ENCODE measurements at places on chromosomes 6 and 20. TPM values are rescaled to one million over a fixed set of nuclear protein-coding genes. Genes with fewer than 3 reads are reported as not detected.

Gene RALGAPB
- 30.4 TPM for total RNA-seq

Gene RSPO4
- 0.49 TPM for total RNA-seq

Gene MOCS1
- total RNA-seq, result 15.0 TPM

Gene FAXC
- 2.2 TPM for total RNA-seq

Gene OR12D3
- total RNA-seq, result not detected

Gene DOK5
- total RNA-seq, result not detected
